ENCODE measurements at places on chromosomes 7 and 10.

GRCh38 chr7:70341446-70341845 lies 743.2 kb downstream of the AUTS2 start:
- no peak for DNase-seq

GRCh38 chr7:129433847-129434674 lies at the start of gene STRIP2:
TSS of gene STRIP2 (plus strand) at chr7:129434432. CDS start at chr7:129434473, 41 bp downstream.
- DNase-seq = peak; percentile 41

- DNase-seq = no peak
These were observed 142.1 kb downstream of the PHTF2 start for GRCh38 chr7:77940647-77941046.

- no peak for DNase-seq
These were observed 534.3 kb downstream of the PTPRN2 start for GRCh38 chr7:158053183-158053915.

GRCh38 chr10:50415292-50415691 lies 164.0 kb upstream of the ASAH2 start:
- DNase-seq = no peak

DNA sequence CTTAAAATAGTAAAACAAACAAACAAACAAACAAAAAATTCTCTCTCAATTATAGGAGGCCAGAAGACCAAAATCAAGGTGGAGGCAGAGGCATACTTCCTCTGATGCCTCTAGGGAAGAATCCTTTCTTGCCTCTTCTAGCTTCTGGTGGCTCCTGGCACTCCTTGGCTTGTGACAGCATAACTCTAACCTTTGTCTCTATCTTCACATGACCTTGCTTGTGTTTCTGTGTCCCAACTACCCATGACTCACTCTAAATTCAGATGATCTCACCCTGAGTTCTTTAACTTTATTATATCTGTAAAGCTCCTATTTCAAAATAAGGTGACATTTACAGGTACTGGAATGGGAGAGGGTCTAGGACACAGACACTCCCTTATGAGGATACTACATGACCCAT lies 88.3 kb upstream of the ANTXRL start:
- no peak for DNase-seq

DNA sequence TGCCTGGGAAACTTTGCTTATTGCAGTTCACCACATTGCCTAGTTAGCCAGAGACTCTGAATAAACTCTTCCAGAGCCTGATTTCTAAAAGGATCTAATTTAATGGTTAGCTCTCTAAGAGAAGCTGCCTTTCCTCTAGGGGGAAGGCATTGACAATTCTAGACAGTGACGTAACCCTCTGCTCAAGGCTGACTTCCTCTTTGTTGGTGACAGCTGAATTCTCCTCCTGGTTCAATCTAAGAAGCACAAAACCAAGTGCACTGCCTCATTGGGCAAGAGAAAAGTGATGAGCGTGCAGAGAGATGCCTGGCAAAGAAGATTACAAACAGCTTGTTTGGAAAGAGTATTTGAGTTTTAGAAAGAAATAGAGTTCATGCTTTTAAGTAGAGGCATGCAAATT lies 102.7 kb downstream of the MACC1 start:
- no peak for DNase-seq

GRCh38 chr7:36147361-36147760 lies 5.7 kb upstream of the EEPD1 start:
- no peak for DNase-seq

- DNase-seq = no peak
These were observed 62.7 kb downstream of the SUGCT start for GRCh38 chr7:40197527-40197926.

GRCh38 chr10:70192326-70192968 lies 22.1 kb upstream of the SAR1A start:
- no peak for DNase-seq

GRCh38 chr7:20365486-20365885 lies 34.8 kb downstream of the ITGB8 start:
- DNase-seq = no peak

GRCh38 chr7:85509476-85509875 lies 322.6 kb upstream of the SEMA3D start:
- no peak for DNase-seq

- no peak for DNase-seq
These were observed 17.3 kb upstream of the EVX1 start for GRCh38 chr7:27224983-27225934.

- DNase-seq = no peak
These were observed 192.3 kb upstream of the PRSS58 start for GRCh38 chr7:142450206-142450605.

DNA sequence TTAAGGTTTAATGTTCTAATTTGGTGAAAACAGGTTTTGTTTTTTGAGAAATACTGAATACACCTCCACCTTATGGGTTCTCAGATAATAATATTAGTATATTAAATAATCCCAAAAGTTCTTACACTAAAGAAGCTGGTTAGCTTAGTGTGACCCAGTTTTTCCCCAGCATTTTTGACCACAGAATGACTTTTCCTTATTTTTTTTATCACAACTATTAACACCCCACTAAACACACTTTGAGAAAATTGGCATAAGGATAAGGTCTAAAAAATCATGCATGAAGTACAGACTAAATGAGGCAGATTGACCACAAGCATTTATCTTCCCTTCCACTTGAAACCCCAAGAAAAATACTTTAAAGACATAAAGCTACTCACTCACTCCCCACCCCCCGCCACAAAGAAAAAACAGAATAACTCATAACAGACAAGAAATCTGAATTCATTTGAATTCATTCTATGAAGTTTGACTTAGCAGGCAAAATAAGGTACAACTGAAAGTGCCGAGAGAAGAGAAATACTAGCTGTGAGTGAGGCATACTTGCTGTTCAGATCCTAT lies 49.7 kb upstream of the WNT16 start:
- DNase-seq = no peak

DNA sequence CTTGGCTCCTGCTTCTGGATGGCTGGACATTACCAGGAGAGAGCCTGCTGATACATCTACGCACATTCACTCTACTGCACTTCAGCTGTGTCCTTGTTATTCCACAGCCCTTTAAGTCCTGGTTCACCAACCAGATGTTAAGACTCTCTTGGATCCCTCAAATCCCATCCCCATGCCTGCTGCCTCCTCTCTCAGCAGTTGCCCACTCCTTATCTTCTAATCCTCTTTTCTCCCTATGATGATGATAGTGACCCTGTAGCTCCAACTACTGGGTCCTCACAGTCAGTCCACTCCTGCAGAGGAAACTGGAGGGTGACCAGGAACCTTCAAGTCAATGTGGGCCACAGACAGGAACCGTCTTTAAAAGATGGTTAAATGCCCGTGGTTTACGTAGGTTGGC lies 96.3 kb upstream of the PDCD4 start:
- no peak for DNase-seq

DNA sequence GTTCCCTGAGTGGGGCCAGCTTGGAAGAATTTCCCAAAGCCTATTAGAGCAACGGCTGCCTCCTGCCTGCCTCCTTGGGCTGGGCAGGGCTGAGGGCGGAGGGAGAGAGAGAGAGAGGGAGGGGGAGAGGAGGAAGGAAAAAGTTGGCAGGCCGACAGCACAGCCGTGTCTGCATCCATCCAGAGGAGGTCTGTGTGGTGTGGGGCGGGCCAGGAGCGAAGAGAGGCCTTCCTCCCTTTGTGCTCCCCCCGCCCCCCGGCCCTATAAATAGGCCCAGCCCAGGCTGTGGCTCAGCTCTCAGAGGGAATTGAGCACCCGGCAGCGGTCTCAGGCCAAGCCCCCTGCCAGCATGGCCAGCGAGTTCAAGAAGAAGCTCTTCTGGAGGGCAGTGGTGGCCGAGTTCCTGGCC lies at the start of gene AQP1:
Gene AQP1 (plus strand): TSS at position 293 of the 409 bp plus-strand sequence. CDS start 57 bp downstream, at position 350.
- DNase-seq = no peak

DNA sequence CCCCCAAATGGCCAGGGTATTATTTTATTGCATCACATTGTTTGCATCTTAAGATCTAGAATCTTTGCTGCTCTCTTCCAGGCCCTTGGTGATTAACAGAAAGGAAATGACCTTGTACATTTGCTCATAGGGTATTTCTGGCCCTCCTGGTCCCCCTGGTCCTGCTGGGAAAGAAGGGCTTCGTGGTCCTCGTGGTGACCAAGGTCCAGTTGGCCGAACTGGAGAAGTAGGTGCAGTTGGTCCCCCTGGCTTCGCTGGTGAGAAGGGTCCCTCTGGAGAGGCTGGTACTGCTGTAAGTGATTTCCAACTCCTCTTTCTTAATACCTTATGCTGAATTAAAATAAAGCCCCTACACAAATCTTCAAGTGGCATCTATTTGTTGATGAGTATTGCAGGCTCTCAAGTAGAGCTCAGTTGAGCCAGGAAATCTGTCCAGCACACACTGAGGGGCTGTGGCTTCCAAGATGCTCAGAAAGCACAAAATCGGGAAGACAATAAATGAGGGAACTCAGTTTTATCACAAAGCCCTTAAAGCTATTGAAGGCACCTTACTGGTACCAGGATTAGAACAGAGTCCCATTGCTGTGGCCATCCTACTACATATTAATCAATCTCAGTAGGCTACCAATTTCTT lies 28.2 kb downstream of the COL1A2 start:
- DNase-seq = no peak

- no peak for DNase-seq
These were observed 21.6 kb upstream of the GTPBP4 start for GRCh38 chr10:966466-967235.

GRCh38 chr10:74544106-74544505 lies 282.3 kb upstream of the KAT6B start:
- DNase-seq = no peak

DNA sequence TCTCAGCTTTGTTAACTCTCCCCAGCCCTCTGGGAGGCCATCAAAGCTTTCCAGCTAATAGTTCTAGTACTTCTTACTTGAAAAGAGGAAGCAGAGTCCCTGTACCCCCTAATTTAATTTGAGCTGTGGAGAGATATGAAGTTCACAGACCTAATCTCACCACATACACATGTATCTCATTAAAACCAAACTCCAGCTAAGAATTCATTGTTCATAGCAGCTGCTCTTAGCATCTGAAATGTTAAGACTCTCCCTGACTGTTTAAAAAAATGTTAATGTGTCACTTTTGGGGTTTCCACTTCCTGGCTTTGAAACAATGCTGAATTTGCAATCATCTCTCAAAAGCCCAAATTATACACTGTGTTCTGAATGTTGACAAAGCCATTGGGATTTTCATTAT lies 16.2 kb upstream of the MRC1 start:
- DNase-seq = no peak

- no peak for DNase-seq
These were observed 6.1 kb upstream of the PKD1L1 start for GRCh38 chr7:47954231-47954911.

GRCh38 chr7:38682606-38683005 lies 51.4 kb upstream of the AMPH start:
- no peak for DNase-seq

GRCh38 chr7:105743351-105744090 lies 132.9 kb downstream of the ATXN7L1 start:
- no peak for DNase-seq

Data from NCI-H1436 treated with DMSO at 0.1 percent for 48 hours (cell line).